NCI-H2227 treated with DMSO at 0.1 percent for 48 hours (cell line): ENCODE measurements at places on chromosomes 7 and 10.

DNA sequence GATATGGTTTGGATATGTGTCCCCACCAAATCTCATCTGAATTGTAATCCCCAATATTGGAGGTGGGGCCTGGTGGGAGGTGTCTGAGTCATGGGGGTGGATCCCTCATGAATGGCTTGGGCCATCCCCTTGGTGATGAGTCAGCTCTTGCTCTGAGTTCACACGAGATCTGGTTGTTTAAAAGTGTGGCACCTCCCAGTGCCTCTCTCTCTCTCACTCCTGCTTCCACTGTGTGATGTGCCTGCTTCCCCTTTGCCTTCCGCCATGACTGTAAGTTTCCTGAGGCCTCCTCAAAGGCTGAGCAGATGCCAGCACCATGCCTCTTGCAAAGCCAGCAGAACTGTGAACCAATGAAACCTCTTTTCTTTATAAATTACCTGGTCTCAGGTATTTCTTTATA is 4.8 kb upstream of the GCK start:
- DNase-seq: no peak

DNA sequence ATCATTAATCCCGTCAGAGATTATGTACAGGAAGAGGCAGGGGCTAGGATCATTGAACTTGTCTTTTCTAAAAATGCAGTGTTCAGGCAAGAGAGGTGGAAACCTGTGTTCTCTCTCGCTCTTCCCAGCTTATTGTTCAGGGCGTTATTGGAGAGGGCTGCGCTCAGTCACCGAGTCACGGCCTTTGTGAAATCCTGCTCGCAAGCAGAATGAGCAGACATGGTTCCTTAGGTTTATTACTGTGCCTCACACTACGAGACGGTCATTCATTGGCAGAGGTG is 631 bp upstream of the PRKRIP1 start:
- peak; percentile 89 for DNase-seq

DNA sequence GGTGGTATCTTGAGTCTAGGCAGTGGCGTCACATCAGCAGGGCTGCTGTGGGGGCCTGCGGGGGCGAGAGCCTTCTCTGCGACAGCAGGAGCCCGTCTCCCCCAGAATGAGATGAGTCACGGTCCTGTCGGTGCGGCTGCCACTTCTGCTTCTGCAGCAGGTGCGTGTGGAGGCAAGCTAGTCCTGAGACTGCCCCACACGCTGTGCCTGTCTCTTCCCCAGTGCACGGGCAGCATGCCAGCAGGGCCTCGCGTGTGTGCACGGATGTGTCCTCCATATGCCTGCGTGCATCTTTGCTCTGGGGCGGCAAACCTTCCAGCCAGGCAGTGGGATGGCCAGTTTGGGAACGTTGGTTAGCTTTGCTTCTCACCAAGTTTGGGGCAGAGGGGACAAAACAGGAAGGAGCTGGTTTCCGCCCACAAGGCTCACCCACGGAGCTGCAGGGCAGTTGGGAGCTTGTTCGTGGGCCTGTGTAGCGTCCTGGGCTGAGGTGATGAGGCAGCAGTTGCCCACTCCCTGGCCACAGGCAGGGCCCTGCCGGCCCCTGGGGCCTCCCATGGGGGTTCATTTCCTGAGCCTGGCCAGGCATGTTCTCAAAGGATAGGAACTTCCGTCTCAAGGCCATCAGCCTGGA is 60.8 kb upstream of the PPIF start:
- no peak for DNase-seq

DNA sequence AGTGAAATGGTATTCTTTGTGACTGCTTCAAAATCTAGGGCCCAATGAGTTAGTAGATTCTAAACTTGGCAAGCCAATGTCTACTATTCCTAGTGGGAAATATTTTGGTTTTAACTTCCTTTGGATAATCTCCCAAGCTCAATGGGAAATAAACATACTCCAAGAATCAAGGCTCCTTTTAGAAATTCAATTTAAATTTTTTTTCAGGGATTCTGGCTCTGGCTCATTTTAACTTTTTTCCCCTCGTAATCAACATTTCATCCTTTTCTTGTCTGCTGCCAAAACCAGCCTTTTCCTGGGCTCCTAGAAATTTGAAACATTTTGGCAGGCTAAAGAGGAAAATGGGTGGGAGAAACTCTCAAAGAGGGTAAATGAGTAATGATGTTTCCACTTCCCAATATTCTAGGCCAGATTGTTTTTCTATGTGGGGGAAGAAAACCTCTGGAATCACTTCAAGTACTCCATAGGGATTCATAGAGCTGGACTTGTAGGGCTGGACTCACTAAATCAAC is 85.6 kb upstream of the AGR3 start:
- DNase-seq: no peak

DNA sequence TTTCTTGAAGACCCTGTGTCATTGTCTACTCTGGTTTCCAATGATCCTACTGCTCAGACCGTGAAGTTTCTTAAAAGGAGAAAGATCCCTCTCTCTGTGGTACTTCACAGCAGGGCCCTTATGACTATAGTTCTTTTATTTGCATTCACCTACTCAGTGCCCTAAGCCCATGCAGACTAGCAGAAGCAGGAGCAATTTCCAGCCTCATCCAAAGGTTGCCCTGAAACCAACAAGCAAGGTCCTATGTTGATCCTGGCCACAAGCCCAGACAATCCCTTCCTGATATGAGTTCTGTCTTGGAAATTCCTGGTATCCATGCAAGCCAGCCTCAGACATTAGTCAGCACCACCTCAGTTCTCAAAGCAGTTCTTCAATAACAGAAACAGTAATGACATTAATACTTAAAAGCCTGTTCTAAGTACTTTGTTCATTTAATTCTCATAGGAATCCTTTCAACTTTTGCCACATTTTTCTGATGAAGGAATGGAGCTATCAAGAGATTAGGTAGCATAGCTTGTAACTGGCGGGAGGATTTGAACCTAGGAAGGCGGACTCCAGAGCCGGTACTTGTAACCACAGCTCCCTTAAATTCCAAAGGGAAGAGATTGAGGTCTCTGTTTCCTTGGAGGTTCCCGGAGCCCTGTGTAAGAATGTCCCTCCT is 58.1 kb upstream of the ST8SIA6 start:
- no peak for DNase-seq

- DNase-seq: no peak
These were observed 3.4 kb downstream of the HOXA9 start for GRCh38 chr7:27161721-27162560.

DNA sequence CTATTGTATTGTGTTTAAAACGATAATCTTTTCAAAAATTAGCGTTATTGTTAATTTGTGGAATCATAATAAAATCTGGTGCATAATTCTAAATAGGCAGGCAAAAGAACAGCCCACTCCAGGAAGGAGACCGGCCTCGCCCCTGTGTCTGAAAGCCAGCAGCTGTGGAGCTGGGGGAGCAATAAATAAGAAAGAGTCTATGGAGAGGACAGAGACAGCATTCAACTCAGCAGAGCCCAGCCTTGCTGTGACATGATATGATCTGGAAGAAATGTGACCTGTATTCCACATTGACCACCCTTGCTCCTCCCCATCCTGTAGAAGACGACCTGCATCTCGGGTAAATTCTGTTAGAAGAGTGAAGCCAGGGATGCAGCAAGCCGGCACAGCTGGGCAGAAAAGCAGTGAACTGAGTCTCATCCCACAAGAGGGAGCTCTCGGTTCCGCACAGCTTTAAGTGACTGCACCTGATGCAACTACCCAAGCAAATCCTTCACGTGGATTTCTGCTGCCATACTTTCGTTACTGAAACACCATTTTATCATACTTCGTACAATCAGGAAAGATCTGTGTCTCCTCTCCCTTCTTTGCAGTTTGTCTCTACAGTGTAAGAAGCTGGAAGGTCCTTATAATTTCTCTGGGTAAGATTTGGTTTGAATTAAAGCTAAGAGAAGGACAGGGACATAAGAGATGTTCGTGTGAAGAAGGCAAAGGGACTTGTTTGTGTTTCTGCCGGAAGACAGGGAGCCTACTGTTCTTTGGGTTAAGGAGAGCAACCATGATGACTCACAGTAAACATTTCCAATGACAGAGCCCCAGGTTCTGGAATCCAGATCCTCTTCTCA is 427.1 kb downstream of the GPAM start:
- no peak for DNase-seq

GRCh38 chr7:148807436-148807835 is 76.7 kb downstream of the EZH2 start:
- no peak for DNase-seq

DNA sequence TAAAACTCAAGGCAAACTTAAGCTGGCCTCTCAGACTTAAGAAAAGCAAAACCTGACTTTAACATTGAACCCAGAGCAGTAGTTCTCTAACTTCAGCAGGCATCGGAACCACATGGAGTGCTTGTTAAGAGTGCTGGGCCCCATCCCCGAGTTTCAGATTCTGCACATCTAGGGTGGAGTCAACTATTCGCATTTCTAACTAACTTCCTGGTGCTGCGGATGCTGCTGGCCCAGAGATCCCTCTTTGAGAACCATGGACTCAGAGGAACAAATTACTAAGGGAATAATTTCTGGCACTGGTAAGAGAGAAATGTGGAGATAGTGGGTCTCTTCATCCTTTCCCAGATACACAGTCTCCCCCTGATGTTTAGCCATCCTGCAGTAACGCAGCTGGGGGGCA is 14.6 kb upstream of the NPFFR1 start:
- DNase-seq: no peak

DNA sequence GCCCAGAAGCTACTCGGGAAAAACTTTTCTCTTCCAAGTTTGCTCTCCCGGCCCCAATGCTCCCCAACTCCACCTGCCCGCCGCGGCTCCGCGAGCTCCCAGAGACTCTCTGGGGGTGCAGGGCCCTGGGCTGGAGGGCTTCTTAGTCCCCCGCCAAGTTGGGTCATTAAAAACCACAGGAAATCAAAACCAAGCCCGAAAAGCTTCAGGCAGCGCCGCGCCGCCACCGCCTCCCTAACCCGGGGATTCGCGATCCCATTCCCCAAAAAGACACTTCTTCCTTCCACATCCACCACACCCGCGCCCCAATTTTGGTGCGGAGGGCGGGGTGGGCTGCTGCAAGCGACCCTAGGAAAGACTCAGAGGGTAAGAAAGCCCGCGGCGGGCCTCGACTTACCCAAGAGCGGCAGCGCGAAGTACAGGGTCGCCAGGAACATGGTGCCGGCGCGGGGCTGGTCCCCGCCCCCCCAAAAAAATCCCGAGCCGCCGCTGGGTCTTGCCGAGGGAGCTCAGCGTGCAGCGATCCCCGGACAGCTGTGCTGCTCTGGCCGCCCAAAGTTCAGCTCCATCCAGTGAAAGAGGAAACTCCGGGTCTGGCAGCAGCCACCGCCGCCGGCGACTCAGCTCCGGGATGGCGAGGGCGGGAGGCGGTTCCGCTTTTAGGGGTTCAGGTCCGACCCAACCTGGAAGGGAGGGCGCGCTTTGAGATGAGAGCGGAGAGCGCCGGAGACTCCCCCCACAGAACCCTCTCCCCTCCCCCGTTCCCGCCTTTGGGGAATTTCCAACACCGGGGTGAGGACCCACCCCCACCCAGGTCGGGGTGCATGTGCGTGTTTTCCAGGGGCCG is 1.2 kb downstream of the GFRA1 start:
- no peak for DNase-seq

GRCh38 chr7:45646207-45646821 is 72.1 kb downstream of the ADCY1 start:
- no peak for DNase-seq

DNA sequence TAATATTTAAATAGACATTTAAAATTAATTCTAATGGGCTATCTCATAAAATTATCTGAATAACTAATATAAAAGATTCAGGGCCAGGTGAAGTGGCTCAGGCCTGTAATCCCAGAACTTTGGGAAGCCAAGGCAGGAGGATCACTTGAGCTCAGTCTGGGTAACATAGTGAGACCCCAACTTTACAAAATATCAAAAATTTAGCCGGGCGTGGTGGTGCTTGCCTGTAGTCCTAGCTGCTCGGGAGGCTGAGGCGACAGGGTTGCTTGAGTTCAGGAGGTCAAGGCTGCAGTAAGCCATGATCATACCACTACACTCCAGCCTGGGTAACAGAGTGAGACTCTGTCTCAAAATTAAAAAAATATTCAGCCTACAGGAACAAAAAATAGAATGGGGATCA is 12.5 kb downstream of the NOBOX start:
- no peak for DNase-seq

DNA sequence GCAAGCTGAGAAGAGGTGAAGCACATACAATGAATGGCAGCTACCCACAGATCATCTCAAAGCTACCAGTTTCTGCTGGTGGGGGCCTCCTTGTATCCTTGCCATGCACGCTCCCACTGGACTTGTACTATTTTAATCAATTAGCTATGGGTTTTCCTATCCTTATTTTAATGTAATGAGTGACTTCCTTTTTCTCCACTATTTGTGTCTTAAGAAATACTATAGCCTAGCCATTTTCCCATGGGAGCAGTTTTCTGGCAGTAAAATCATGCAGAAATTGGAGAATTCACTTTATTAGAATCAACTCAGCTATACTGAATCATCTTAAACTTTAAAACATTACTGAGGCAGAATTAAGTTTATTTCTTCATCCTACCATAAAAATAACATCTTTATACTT is 73.5 kb downstream of the CTNNA3 start:
- DNase-seq: no peak

GRCh38 chr10:132068431-132069121 is 2.8 kb downstream of the JAKMIP3 start:
- no peak for DNase-seq

DNA sequence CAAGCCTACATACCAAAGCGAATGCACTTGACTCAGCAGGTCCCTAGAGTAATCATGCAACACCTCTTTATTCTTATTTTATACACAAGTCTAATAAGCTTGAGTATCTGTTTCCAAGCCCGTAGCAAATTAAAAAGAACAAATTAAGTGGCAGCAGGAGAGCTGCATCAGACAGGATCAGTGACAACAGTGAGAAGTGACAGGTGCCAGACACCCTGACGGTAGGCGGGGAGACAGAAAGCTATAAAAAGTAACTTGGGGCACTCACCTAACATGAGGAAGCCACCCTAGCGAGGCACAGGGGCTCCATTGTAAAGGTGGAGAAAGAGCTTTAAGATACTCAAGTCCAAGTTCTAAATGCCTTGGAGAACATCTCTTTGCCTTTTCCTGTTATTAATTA is 174.2 kb downstream of the PLXNA4 start:
- DNase-seq: no peak
